ENCODE measurements at places on chromosomes 7 and 10. TPM values are rescaled to one million over a fixed set of nuclear protein-coding genes. Genes with fewer than 3 reads are reported as not detected.

Gene TLX1
- total RNA-seq = 0.12 TPM

Gene HMX3
- 1.2 TPM for total RNA-seq

Gene LGI1
- 1.6 TPM for total RNA-seq

Gene PDGFA
- 80.2 TPM for total RNA-seq

Gene LRRC4
- 4.5 TPM for total RNA-seq

Gene TUBAL3
- 38.6 TPM for total RNA-seq

Gene BMPR1A
- 38.9 TPM for total RNA-seq

Gene CRYGN
- not detected for total RNA-seq

Gene FAM24B
- total RNA-seq = 4.1 TPM

Gene LEP
- total RNA-seq = not detected

Gene LOXL4
- total RNA-seq = 1.6 TPM

Gene MSS51
- total RNA-seq = 1.9 TPM

Gene TMEM72
- total RNA-seq = 33.1 TPM

Gene LIMK1
- 12.2 TPM for total RNA-seq

- DNase-seq = no peak
These were observed 89.4 kb downstream of the CTNNA3 start for GRCh38 chr10:67606572-67606971.

DNA sequence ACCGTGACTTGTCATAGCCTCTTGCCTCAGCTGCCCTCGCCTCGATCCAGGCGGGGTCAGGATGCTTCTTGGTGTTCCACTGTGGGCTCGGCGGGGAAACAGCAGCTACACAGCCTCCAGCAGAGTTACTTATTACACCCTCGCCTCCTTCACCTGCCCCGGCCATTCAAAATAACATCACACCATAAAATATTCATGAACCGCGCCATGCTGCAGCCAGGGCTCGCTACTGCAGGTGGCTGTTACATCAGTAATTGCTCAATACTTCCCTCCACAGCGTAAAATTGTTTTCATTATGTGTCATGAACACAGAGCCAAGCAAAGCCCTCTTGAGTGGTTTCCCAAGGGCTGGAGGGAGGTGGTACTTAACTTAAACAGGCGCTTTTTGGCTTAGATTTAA is 241.5 kb upstream of the SP8 start:
- DNase-seq = peak; percentile 28

GRCh38 chr7:39934132-39934531 is 15.9 kb upstream of the CDK13 start:
- DNase-seq = no peak

- DNase-seq = no peak
These were observed 9.5 kb downstream of the LMOD2 start for GRCh38 chr7:123665157-123665556.

GRCh38 chr10:52029628-52030027 is 284.5 kb upstream of the DKK1 start:
- DNase-seq = no peak

- no peak for DNase-seq
These were observed 36.9 kb upstream of the CDHR3 start for GRCh38 chr7:105926131-105926530.

DNA sequence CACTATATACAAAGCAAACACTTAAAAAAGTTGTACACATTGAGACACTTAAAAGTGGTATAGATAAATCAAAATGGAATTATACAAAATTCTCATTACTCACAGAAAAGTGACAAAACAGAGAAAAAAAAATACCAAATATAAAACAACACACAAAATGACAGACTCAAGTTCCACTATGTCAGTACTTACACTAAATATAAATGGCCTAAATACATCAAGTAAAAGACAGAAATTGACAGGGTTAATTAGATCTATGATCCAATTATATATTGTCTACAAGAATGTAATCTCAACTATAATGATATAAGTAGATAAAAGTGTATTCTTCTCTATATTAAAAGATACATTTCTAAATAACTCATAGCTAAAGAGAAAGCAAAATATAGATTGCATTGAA is 401.6 kb upstream of the PFKP start:
- no peak for DNase-seq

DNA sequence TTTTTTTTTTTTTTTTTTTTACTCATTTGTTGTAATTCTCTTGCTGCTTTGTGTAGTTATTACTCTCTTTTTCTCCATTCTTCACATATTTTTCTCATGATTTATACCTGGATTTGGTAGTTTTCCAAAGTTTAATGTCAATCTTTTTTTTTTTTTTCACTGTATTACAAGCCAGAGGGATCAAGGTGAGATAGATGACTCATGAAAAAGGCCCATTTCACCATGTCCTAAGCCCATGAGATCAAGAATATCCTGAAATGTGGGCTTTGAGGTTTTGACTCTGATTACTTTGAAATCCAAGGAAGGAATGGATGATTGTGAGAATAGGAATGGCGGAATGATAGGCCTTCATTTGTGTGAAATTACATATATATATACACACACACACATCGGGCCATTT is 31.1 kb downstream of the TAX1BP1 start:
- DNase-seq = no peak

GRCh38 chr7:72183835-72184234 is 228.3 kb downstream of the CALN1 start:
- DNase-seq = no peak

DNA sequence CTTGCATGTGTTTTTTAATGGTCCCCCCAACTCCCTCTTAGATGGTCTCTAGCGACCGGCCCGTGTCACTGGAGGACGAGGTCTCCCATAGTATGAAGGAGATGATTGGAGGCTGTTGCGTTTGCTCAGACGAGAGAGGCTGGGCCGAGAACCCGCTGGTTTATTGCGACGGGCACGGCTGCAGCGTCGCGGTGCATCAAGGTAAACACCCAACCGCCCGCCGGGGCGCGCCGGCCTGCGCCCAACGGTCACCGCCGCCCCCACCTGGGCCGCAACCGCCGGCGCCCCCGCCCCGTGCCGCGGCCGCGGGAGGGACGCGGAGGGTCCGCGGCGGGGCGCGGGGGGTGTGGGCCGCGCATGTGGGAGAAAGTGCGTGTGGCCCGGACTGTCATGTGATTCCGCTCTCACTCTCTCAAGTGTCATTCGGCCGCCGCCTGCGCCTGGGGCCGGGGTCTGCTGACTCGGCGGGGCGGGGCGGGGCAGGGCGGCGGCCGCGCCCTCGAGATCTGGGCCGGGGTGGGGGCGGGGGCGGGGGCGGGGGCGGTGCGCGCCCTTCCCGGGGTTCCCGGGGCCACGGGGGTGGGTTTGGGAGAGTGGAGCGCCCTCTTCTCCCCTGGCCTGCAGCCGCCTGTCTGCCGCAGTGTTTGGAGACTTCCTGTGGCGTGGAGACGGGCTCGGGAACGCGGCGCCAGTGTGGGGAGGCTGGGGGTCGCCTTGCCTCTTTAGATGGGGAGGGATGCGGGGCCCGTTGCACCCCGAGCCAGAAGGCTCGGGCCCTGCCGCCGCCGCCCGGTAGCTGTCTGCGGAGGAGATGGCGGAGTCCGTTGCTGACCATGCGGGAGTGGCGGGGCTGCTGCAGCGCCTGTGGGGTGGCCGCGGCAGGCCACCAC is 817 bp downstream of the MLLT10 start:
- peak; percentile 77 for DNase-seq

- no peak for DNase-seq
These were observed 51.4 kb upstream of the SMNDC1 start for GRCh38 chr10:110355922-110356627.

DNA sequence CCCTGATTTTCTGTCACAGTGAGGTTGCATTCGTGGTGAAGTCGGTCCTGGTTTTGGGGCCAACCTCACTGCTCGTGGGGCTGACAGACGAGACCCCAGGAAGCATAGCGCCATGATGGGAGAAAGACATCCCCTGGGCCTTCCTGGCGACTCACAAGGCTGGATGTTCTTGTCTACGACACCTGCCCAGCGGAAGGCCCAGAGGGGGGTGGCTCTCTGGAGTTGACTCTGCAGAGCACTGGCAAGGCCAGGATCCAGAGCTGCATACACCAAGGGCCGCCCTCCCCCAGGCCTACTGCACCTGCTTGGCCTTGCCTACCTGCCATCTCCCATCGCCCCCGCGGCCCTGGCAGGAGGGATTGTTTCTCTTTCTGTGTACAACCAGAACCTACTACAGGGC is 608.9 kb downstream of the PTPRN2 start:
- no peak for DNase-seq

DNA sequence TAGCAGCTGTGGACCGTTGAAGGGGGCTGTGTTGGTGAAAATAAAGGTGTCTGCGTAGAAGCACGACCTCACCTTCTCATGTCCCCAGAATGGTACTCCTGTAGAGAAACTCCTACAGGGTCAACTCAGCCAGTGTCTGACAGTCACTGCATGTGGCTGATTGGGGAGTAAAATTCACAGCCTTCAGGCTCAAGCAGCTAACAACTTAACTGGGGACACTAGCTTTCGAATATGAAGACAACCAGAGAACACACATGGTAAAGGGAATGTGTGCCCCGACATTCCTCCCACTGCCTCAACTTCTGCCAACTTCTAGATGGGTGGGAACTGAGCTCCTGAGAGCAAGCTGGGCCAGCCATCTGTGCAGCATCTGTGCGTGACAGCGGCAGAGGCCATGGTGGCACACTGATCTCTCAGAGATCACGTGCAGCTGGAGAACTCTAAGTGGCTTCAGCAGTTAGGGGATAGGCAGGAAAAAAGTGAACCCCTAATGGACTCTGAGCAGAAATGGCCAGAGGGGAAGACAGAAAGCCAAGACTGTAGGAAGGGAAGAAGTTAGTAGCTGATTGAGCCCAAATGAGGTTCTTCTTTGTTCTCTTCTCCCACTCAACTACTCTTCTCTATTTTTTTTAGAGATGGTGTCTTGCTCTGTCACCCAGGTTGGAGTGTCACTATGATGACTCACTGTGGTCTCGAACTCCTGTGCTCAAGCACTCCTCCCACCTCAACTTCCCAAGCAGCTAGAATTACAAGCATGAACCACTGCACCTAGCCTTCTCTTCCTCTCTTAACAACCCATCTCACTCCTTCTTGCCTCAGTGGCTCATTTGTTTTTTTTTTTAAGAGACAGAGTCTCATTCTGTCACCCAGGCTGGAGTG is 280.8 kb downstream of the ZEB1 start:
- DNase-seq = no peak

DNA sequence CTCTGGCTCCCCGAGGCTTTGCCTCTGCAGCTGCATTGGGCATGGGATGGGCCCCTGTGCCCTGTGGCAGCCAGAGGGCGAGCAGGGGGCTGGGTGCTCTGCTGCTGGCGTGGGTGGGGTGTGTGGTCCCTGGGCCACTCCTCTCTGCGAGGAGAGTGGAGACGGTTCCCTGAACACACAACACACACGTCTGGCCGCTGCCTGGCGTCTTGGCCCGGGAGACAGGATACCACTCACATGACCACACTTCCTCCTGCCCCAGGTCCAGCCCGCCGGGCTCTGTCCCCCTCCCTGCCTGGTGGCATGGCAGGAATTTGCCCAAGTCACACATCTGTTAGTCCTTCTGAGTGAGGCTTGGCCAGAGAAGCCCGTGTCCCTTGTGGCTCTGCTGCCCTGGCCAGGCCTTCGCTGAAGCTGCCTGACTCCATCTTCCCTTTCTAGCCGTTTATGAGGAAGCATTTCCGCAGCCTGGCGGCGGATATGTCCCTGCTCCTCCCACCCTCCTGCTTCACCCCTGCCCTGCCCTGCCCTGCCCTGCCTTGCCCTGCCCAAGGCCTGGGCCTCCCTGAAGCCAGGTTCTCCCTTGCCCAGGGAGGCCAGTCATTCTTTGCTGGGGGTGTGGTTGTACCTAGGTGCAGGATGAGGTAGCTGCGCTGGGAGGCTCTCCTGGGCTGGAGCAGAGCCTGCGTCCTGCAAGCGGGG is 3.0 kb downstream of the BRI3 start:
- DNase-seq = peak; percentile 85

DNA sequence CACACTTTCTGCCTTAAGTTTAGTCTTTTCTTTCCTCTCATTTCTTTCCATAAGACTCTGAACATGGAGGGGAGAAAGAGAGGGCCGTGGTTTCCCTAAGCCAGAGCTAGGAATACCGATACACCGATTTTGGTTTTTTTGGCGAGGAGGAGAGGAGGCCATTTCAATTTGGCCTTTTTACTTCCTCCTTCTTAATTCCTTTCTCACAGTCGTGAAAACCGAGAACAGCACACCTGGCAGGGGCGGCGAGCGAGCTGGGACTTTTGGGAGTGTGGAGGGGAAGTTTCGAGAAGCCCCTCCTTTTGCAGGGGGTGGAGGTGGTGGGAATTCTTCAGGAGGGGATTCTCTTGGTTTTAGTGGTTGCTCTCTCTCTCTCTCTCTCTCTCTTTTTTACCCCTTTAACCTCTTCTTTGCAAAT is 6.2 kb downstream of the GATA3 start:
- no peak for DNase-seq

GRCh38 chr10:72248468-72249151 is 25.1 kb upstream of the DDIT4 start:
- peak; percentile 83 for DNase-seq

GRCh38 chr10:61135276-61135721 is 191.3 kb upstream of the RHOBTB1 start:
- DNase-seq = no peak

DNA sequence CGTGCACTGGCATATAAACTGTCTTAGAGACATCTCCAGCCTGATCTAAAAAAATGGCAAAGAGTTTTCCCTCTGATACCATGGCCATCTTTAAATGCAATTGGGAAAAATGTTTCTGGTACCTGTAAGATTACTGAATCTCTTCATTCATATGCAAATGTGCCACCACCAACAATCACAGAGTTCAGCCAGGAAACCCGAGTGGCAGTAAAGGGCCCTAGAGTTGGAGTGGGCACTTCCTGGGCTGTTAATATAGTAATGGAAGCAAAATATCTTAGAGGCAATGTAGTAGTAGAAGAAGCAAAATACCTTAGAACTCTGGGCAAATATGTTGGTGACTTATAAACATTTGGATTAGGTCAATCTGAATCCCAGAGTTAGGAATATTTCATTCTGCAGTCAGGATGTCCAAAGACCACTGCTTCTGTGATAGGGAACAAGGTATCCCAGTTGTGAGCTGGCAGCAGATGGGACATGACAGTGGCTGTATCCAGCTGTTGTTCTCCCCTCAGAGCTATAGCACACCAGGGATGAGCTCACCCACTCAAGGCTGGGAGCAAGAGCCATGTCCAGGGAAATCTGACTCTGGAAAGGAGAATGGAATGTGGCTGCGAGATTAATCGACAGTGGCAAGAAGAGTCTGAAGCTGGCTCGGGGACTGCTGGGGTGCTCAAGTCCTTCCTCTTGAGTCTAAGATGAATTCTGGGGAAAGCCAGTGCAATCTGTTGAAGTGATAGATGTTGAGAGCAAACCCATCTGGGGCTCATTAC is 332.1 kb downstream of the PHTF2 start:
- no peak for DNase-seq

GRCh38 chr7:127250312-127251035 is 2.3 kb downstream of the GRM8 start:
- DNase-seq = no peak

- DNase-seq = no peak
These were observed 385.0 kb downstream of the DPP6 start for GRCh38 chr7:154437234-154437633.

- DNase-seq = no peak
These were observed 93.0 kb upstream of the PCGF5 start for GRCh38 chr10:91127341-91128082.

DNA sequence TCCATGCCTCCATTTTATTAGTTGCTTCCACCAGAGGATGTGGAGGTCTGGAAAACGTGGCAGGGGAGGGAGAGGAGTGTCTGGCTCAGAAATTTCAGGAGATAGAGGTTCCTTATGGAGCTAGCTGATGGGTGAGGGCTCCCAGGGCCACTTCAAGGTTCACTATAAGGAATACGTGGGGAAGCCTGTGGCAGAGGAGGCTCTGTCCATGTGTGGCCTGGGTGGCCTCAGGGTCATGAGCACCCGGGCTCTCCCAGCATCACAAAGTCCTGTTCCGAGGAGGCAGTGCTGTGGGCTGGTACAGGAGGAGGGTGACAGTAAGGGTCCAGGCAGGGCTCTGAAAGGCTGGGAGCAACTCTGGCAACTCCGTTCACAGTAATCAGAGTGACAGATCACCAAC is 24.6 kb downstream of the ARHGAP22 start:
- DNase-seq = no peak

Data from left colon (tissue), 2 donors.